ENCODE measurements at places on chromosomes 12 and 14.

- DNase-seq = no peak
Measured at GRCh38 chr12:114302606-114303315, 103.2 kb downstream of the TBX5 start.

- DNase-seq = no peak
Measured at GRCh38 chr12:110165540-110166159, 41.5 kb downstream of the IFT81 start.

- DNase-seq = peak; percentile 14
Measured at GRCh38 chr14:99177046-99177655, 94.8 kb downstream of the BCL11B start.

DNA sequence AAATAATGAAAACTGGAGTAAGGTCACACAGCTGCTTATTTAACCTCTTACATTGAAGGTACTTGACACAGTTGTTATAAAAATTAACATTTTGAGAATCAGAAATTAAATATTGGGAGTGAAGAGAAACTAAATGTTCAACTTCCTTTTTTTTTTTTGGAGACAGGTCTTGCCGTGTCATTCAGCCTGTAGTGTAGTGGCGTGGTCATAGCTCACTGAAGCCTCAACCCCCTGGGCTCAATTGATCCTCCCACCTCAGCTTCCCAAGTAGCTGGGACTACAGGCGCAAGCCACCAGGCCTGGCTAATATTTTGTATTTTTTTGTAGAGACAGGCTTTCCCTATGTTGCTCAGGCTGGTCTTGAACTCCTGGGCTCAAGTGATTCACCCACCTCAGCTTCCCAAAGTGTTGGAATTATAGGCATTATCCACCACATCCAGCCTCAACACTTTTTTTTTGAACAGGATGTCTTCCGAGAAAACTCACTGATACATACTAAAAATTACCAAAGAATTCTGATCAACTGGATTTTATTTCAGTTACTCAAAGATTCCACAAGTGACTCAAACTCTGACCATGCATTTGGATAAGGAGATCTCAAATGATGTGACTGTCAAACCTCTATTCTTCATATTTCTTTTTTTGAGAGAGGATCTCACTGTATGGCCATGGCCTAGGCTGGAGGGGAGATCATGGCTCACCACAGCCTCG lies 35.4 kb downstream of the SGPP1 start:
- no peak for DNase-seq

DNA sequence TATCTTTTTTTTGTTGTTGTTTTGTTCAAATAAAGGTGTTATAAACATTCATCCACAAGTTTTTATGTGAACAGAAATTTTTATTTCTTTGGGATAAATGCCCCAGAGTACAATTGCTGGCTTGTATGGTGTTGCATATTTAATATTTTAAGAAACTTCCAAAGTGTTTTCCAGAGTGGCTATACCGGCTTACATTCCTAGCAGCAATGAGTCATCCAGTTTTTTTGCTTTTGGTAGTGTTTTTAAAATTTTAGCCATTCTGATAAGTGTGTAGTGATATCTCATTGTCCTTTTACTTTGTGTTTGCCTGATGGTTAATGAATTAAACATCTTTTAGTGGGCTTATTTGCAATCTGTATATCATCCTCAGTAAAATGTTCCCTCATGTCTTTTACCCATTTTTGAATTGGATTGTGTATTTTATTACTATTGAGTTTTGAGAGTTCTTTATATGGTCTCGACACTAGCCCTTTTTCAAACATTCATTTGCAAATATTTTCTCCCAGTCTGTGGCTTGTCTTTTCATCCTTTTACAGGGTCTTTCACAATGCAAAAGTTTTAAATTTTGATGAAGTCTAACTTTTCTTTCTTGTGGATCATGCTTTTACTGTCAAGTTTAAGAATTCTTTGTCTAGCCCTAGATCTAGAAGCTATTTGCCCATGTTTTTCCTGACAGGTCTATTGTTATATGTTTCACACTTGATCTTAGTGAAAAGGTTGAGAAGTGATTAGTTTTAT lies 29.5 kb downstream of the PPP4R4 start:
- DNase-seq = no peak

- DNase-seq = no peak
Measured at GRCh38 chr12:127445581-127446139, 821.3 kb upstream of the TMEM132C start.

DNA sequence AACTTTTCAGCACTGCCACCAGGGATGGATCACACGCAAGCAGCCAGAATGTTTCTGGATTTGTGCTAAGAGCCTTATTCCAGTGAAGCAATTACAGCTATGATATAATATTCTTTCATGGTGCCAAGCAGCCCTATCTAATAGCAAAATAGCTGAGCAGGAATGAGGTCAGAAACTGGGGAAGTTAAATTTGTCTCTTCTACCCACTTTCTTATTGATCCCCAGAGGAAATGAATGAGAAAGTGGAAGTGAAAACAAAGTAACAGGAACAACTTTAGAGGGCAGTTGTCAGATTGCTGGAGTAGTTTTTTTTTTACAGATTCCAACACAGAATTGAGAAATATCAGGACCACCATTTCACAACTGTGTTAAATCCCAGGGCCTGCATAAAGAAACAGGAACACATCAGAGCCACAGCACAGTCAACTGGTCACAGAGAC lies 44.8 kb downstream of the GCH1 start:
- DNase-seq = no peak

- DNase-seq = peak; percentile 68
Measured at GRCh38 chr12:49959685-49960473, 1.8 kb upstream of the AQP5 start.

GRCh38 chr12:49635036-49635435 lies 11.7 kb downstream of the PRPF40B start:
- no peak for DNase-seq

GRCh38 chr14:58072288-58073071 lies 79.5 kb downstream of the ARMH4 start:
- DNase-seq = peak; percentile 47

GRCh38 chr12:7068240-7068993 lies 7.9 kb downstream of the C1S start:
- DNase-seq = no peak

- DNase-seq = no peak
Measured at GRCh38 chr12:118694128-118694775, 287.1 kb upstream of the SRRM4 start.

DNA sequence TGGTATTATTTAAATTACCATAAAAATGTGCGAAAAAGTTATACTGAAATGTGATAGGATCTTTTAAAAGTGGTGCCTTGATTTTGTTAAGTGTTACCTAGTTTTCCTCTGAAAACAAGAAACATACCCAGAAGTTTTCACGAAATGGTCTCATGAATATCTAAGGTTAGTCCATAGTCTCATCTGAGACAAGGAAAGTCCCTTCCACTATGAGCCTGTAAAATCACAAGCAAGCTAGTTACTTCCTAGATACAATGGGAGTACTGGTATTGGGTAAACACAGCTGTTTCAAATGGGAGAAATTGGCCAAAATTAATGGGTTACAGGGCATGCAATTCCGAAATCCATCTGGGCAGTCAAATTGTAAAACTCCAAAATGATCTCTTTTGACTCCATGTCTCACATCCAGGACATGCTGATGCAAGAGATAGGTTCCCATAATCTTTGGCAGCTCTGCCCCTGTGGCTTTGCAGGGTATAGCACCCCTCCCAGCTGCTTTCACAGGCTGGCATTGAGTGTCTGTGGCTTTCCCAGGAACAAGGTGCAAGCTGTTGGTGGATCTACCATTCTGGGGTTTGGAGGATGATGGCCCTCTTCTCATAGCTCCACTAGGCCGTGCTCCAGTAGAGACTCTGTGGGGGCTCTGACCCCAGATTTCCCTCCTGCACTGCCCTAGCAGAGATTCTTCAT lies 271.4 kb downstream of the NAV3 start:
- DNase-seq = no peak

DNA sequence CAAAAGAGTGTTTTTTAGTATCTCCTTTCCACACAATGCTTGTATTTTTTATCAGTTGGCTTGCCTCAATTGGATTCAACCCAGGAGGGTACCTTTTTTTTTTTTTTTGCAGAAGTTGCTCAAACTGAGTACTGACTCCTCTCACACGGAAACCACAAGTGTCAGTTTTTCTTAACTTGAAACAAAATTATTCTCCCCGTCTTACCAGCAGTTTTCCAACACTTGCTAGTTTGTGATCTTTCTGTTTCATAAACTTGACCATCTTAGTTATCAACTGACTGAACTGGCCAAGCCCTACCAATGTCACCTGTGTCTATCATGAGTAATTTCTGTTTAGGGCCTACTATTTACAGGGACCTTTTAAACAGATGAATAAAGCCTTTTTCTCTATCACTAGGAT lies 34.1 kb upstream of the ITPR2 start:
- DNase-seq = no peak

DNA sequence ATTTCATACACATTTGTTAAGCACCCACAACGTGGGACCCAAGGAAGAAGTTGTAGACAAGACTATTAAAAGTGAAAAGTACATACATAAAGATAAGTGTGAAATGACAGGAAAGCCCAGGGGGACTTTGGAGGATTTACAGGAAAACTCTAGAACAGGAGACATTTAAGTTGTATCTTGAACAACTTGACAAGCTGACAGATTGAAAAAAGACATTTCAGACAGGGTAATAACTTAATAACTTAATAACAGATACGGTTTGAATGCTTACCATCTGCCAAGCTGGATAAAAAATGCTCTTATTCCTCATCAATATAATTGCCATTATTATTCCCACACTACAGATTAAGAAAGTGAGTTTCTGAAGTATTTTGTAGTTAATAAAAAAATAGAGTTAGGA lies 229.7 kb upstream of the SYT10 start:
- DNase-seq = no peak

DNA sequence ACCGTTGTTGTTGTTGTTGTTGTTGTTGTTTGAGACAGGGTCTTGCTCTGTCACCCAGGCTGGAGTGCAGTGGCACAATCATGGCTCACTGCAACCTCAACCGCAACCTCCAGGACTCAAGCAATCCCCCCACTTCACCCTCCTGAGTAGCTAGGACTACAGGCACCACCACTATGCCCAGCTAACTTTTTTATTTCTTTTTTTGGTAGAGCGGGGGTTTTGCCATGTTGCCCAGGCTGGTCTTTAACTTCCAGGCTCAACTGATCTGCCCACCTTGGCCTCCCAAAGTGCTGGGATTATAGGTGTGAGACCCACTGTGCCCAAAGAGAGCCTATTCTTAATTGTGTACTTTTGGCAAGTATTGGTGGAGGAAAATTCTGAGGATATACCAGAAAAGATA lies 25.7 kb downstream of the MOK start:
- DNase-seq = no peak

DNA sequence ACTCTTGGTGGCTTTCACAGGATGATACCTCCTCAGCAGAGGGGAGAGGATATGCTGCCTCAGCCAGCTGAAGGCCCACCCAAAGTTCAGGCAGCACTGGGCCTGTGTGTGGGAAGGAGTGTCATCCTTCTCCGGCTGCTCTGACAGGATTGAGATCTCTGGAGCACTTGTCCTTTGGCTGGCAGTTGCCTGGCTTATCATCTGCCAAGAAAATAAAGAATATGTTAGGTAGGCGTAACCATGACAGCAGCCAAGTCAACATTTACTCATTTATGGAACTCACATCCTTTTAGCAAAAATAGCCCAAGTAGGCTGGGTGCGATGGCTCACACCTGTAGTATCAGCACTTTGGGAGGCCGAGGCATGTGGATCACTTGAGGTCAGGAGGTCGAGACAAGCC lies 68.5 kb downstream of the PPFIBP1 start:
- no peak for DNase-seq

- no peak for DNase-seq
Measured at GRCh38 chr12:95908573-95908972, 33.8 kb downstream of the CCDC38 start.

- no peak for DNase-seq
Measured at GRCh38 chr12:34292736-34293625, 270.7 kb downstream of the ALG10 start.

GRCh38 chr14:79466938-79467527 lies 744.3 kb downstream of the DIO2 start:
- no peak for DNase-seq

DNA sequence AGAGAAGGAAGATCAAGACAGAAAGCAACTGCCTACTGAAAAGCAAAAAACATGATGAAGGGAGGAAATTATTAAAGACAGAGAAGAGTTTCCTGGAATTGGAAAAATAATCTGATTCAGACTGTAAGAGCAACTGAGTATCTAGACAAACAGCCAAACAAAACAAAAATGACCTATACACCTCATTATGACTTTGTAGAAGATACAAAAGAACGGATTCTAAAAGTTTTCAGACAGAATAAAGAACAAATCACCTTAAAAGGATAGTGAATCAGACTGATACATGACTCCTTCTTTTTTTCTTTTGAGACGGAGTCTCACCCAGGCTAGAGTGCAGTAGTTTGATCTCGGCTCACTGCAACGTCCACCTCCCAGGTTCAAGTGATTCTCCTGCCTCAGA lies 10.4 kb downstream of the OSBPL8 start:
- no peak for DNase-seq

DNA sequence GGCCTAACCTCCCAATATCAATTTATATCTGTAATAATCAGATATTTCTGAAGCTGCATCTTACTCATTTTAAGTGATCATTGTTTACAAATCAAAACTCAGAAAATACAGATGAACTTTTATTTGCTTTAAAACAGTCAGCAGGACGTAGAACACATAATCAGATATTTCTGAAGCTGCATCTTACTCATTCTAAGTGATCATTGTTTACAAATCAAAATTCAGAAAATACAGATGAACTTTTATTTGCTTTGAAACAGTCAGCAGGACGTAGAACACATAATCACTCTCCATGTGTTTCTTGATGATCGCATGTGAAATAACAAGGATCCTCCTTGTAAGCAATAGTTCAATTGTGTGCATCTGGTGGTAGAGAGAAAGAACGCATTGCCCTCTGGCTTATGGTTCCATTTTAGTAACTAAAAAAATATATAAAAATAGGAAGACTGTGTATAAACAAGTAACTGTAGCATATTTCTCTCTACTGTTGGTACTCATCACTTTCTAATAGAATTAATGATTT lies 15.0 kb upstream of the TMTC2 start:
- no peak for DNase-seq

DNA sequence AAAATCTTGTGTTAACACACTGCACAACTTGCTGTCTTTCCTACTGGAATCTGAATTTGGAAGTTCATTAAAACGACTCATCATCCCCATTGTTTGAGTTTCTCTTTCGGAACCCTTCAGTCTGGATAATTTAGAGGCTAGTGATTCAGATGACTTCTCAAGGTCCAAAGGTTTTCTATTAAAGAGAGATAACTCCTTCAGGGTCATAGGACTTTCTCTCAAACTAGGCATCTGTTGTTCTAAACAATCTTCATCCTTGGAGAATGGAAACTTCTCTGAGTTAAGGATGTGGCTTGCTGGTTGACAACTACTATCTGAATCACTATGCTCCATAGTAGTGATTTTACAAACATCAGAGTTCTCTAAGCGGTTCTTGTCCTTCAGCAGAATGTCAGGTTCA lies 4.4 kb downstream of the MLH3 start:
- DNase-seq = no peak

- no peak for DNase-seq
Measured at GRCh38 chr14:36768638-36769337, 107.1 kb downstream of the PAX9 start.

DNA sequence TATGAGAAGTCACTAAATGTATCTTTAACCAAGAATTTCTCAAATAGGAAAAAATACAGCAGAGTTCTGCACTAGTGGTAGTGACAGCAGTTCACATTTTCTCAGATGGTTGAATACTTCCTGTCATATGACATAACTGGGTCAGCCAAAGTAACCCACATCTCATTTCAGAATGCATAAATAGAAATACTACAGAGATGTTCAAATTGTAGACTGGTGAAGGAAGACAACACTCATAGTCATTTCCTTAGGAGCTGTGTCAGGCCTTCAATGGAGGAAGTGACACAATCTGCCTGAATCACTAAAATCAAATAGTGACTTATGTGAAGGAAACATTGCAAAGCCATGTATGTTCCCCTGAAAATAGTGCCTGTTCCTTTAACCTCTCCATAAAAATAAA lies 32.4 kb downstream of the FERMT2 start:
- DNase-seq = no peak
